ENCODE measurements at places on chromosomes 1 and 21. TPM values are rescaled to one million over a fixed set of nuclear protein-coding genes. Genes with fewer than 3 reads are reported as not detected.

DNA sequence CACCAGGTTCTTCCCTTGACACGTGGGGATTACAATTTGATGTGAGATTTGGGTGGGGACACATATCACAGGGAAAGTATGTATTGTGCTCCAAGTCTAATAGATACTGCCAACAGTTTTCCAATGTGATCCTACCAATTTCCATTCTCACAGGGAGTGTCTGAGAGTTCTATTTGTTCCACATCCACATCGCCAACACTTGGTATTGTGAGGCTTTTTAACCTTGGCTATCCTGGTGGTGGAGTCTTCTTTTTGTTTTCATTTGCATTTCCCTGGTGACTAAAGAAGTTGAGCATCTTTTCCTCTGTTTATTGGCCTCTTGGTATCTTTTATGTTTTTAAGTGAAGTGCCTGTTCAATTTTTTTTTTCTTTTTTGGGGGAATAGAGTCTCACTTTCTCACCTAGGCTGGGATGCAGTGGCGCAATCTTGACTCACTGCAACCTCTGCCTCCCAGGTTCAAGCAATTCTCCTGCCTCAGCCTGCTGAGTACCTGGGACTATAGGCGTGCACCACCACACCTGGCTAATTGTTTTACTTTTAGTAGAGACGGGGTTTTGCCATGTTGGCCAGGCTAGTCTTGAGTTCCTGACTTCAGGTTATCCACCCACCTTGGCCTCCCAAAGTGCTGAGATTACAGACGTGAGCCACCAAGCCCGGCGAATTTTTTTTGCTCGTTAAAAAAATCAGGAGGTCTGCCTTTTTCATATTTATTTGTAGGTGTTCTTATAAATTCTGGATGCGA, 15.9 kb upstream of the PADI1 start:
- no peaks in the 10 kb centered on the region for H3K27me3 ChIP-seq
- no peak overlapping the region for H3K4me3 ChIP-seq

DNA sequence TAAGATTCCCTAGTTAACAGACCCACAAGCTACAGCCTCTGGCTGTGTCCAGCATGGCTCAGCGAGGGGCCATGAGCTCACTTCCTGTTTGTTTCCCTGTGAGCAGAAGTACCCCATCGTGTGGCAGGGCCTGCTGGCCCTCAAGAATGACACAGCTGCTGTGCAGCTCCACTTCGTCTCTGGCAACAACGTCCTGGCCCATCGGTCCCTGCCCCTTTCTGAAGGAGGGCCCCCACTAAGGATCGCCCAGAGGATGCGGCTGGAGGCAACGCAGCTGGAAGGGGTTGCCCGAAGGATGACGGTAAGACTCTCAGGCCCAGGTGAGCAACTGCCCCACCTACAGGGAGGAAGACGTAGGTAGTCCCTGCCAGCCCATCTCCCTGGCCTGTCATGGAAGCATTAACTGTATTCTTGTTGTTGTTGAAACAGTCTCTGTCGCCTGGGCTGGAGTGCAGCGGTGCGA, 38.2 kb downstream of the ZBTB17 start:
- H3K4me1 ChIP-seq: no peaks in the 10 kb centered on the region
- peaks cover 37% of the 10 kb centered on the region for H3K36me3 ChIP-seq
- no peak for DNase-seq

GRCh38 chr1:25744140-25744581, 55.8 kb upstream of the SELENON start:
- no peak overlapping the region for H3K27ac ChIP-seq
- H3K36me3 ChIP-seq: peaks cover 2% of the 10 kb centered on the region

DNA sequence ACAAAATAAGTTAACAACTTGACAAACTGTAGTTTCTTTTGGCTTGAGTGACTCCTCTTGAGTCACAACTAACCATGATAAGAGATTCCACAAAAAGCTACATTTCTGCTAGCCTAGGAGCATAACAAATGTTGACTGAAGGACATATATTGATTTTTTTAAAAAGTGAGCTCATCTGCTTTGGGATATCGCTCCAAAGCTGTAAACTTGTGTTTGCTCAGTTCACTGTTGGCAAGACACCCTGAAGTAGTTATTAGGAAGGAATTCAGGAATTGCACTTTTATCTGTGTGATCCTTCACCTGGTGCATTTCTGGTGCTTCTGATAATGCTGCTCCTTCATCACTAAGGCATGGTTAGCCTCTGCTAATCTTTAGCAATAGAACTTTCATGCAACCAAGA, 23.7 kb downstream of the RWDD3 start:
- no peaks in the 10 kb centered on the region for H3K27me3 ChIP-seq
- H3K4me1 ChIP-seq: no peaks in the 10 kb centered on the region
- no peak for DNase-seq
- peaks cover 9% of the 10 kb centered on the region for H3K36me3 ChIP-seq
- H3K27ac ChIP-seq: no peak overlapping the region

- no peaks in the 10 kb centered on the region for H3K36me3 ChIP-seq
- H3K4me3 ChIP-seq: no peak overlapping the region
- no peak for DNase-seq
- H3K27ac ChIP-seq: no peak overlapping the region
- H3K27me3 ChIP-seq: no peaks in the 10 kb centered on the region
Measured at GRCh38 chr1:70714149-70714548, 303.1 kb downstream of the CTH start.

DNA sequence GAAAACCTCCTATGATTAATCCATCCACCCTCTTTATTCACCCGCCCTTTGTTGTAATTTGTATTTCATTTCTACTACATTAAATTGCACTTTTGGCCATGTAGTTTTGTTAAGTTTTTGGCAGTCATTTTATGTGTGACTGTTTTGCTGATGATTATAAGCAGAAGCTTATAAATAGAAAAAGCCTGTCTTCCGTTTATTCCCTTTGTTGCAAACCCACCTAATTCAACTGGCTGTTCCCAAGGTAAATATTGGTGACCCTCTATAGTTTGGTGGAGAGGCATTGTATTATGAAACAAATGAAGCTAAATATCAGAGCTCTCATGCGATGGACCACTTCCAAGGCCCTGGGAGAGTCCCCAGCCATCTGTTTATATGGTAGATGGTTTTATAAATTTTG, 36.7 kb upstream of the IGSF3 start:
- peaks cover 2% of the 10 kb centered on the region for H3K36me3 ChIP-seq
- no peaks in the 10 kb centered on the region for H3K4me1 ChIP-seq
- H3K27me3 ChIP-seq: no peaks in the 10 kb centered on the region
- H3K27ac ChIP-seq: no peak overlapping the region
- H3K4me3 ChIP-seq: no peak overlapping the region

C8A gene
- not detected for total RNA-seq

DNA sequence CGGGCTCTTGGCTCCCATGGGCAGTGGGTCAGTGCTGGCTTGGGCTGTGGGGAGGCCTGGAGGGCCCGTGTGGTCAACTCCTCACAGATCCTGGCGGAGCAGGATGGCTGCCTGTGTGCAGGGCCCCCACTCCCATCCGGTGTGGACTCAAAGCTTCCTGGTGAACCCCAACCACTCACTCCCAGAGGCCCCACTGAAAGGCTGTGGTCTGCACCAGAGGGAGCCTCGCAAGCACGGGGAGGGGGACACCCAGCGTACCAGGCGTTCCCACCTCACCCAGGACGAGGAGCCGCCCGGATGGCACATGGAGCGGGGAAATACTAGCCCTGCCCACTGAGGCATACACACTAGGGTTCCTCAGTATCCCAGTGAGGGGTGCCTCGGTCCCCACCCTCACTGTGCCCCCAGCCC, 75.4 kb upstream of the ACTRT2 start:
- DNase-seq: no peak
- H3K27me3 ChIP-seq: peaks cover 7% of the 10 kb centered on the region
- H3K4me1 ChIP-seq: no peaks in the 10 kb centered on the region
- H3K4me3 ChIP-seq: no peak overlapping the region

DNA sequence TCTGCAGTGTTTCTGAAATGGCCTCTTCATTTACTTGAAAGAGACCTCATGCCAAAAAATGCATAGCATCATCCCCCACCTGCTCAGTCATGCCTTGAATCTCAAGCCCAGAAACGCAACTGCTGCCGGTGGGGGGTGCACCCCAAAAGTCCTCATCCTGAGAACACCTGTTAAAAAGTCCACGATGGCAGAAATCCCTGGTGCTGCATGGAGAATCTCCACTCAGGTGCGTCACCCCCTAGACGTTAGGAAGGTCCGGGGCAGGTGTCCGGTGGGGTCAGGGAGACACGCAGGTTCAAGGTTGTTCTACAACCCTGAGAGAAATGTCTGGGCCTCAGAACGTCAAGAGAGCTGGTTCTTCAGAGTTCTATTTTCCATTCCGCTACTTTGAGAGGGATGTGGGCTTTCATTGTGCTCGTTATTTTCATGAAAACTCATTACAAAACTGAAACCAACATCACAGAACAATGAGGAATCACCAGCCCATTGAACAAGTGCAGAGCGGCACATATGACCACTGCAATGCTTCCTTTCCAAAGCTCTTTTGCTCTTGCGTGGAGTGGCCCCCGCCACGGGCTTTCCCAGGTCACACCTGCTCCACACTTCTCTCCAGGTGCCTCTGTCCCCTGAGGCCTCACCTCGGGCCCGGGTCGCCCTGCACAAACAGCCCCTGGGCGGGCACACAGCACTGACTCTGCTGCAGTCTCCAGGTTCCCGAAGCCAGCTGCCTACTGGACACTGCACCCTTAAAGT, 201.9 kb downstream of the TOMM20 start:
- peak overlapping the region; percentile 75 for H3K27ac ChIP-seq
- no peaks in the 10 kb centered on the region for H3K27me3 ChIP-seq
- peak overlapping the region; percentile 39 for H3K4me3 ChIP-seq
- H3K4me1 ChIP-seq: peaks cover 51% of the 10 kb centered on the region
- DNase-seq: peak; percentile 71

DNA sequence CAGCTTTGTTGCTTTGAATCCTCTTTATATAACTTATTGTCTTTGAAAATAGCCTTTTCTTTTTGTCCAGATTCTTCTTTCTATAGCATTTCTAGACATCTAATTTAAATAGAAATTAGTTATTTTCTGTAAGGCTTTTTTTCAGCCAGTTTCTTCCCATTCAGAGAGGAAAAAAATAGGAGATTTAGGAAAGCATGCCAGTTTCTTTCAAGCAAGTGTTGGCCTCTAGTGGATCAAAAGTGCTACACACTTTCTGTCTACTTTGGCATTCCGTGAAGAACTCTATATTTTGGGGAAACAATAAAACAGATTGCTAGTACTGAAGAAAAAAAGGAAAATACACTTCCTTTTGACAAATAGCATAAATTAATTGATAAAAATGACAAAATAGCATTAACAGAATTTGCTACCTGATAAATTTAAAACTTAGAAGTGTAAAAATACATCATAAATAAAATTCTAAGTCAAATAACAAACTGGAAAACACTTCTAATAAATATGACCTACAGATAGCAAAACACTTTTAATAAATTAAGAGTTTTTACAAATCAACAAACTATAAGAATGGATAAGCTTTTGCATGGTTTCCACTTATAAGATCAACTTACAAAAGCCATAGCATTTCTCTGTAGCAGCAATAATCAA, 13.1 kb upstream of the EXO1 start:
- H3K4me3 ChIP-seq: no peak overlapping the region
- no peaks in the 10 kb centered on the region for H3K27me3 ChIP-seq
- DNase-seq: no peak
- no peaks in the 10 kb centered on the region for H3K36me3 ChIP-seq
- no peak overlapping the region for H3K27ac ChIP-seq

- no peak overlapping the region for H3K4me3 ChIP-seq
- no peaks in the 10 kb centered on the region for H3K36me3 ChIP-seq
- H3K27ac ChIP-seq: no peak overlapping the region
- H3K4me1 ChIP-seq: no peaks in the 10 kb centered on the region
Measured at GRCh38 chr1:39116860-39117728, 87.4 kb upstream of the MACF1 start.

LCE2B gene
- not detected for total RNA-seq

DNA sequence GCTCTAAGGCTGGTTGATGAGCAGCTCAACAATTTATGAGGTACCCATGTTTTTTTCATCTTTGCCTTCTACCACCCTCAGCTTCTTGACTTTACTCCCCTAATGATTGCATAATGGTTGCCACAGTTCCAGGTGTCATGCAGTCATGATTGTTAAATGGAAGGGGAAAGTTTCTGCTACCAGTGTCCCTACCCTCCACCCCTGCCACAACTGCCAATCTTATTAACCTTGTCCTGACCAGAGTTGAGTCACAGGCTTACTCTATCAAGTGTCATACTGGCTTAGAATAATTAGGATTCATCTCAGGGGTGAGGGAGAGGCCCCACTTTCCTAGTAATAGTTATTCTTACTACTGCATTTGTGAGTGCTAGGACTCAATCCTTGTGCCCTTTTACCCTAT, 7.9 kb upstream of the FUBP1 start:
- peak; percentile 46 for DNase-seq
- H3K36me3 ChIP-seq: peaks cover 9% of the 10 kb centered on the region

DNA sequence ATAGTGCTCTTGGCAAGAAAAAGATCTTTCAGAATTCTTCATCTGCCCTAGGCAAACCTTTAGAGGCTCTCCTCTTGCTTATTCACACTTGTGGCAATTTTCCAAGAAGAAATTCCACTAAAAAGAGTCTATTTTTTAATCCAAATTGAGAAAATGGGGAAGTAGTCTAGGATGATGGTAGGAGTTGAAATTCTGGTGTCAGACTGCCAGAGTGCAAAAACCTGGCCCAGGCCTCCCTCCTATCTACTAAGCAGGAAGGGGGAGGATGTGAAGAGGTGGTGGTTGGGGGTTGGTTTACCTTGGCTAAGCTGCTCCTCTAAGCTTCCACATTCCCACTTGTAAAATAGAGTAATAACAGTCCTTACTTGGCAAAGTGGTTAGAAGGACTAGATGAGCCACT, 120.6 kb upstream of the KCNJ15 start:
- H3K4me1 ChIP-seq: peaks cover 5% of the 10 kb centered on the region
- H3K36me3 ChIP-seq: no peaks in the 10 kb centered on the region
- H3K4me3 ChIP-seq: no peak overlapping the region
- peaks cover 13% of the 10 kb centered on the region for H3K27me3 ChIP-seq
- DNase-seq: no peak

DNA sequence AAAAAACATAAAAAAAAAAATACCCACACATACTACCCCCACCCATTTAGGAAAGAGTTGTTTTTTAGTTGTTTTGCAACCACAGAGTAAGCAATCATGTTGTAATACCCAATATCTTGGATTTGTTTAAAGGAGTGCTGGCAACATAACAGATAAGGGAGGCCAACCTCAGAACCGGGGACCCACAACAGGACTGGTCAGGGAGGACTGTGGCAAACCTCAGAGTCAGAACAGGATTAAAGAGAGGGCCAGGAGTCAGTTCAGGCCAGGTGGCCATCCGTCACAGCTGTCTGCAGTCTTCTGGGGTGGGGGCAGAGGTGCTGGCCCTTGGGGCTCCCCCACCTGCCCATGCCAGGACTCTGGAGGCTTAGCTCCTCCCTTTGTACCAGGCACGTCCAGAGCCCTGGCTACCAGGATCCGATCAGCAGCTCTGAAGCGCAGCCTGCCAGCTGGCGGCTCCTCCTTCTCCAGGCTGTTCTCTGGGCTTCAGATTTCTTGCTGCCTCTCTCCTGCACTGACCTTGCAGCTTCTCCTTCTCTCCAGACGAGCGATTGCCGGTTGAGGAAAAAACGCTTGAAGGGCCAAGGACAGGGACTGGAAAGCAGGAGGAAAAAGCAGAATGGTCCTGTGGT, 7.9 kb downstream of the H6PD start:
- H3K4me3 ChIP-seq: no peak overlapping the region
- no peak for DNase-seq
- no peaks in the 10 kb centered on the region for H3K27me3 ChIP-seq
- H3K36me3 ChIP-seq: no peaks in the 10 kb centered on the region
- H3K4me1 ChIP-seq: peaks cover 42% of the 10 kb centered on the region
